ENCODE measurements at places on chromosomes 13 and 19.

DNA sequence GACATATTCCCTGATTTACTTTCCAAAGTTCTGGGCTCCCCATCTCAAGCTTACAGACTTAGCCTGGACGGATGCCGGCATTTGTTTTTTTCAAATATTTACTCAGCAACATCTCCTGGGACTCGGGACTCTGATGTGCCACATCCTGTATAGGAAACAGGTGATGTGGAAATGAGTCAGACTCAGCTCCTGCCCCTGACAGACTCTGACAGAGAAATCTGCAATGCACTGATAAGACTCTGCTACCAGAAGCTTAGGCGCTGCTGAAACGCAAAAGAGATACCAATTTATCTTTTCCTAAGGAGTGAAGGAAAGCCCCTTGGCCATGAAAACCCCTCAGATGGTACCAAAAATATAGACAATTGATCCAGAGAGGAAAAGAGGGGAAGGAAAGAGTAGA is 16.2 kb downstream of the LAIR2 start:
- DNase-seq = no peak

GRCh38 chr13:39411511-39411910 is 191.5 kb downstream of the LHFPL6 start:
- no peak for DNase-seq

DNA sequence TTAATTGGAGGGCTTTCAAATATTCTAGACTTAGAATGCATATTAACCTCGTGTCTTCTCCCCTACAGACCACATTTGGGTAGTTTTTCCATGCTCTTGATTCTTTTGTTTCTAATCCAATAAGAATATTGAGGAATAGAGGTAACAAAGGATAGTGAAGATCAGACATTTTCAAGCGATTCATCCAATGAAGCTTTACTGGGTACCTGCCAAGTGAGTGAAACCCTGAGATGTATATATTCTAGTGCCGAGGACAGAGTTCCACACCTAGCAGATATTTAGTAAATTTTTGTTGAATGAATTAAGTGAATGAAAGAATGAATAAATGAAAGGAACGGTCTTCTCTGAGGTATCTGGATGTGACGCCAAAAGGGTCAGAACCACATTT is 442 bp upstream of the RFC3 start:
- DNase-seq = no peak

GRCh38 chr19:29598036-29598435 is 8.0 kb upstream of the POP4 start:
- DNase-seq = no peak

DNA sequence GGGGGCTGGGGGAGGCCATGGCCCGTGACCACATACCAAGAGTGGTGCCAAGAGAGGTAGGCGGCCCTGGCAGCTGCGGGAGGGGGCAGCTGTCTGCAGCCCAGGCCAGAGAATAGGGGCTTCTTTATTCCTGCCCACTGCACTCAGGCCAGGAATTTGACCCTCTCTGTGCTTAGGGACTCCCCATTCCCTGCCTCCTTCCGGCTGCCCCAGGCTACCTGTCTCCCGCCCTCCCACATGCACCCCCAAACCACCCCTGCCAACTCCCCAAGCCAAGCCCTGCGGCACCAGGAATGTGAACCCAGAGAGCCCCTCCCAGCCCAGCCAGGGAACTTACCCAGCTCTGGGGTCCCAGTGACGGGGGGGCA is 687 bp downstream of the PLEKHA4 start:
- DNase-seq = no peak

GRCh38 chr13:29301027-29301426 is 294.5 kb downstream of the SLC7A1 start:
- DNase-seq = no peak

- DNase-seq = no peak
Measured at GRCh38 chr19:8503510-8503909, 1.1 kb upstream of the PRAM1 start.

DNA sequence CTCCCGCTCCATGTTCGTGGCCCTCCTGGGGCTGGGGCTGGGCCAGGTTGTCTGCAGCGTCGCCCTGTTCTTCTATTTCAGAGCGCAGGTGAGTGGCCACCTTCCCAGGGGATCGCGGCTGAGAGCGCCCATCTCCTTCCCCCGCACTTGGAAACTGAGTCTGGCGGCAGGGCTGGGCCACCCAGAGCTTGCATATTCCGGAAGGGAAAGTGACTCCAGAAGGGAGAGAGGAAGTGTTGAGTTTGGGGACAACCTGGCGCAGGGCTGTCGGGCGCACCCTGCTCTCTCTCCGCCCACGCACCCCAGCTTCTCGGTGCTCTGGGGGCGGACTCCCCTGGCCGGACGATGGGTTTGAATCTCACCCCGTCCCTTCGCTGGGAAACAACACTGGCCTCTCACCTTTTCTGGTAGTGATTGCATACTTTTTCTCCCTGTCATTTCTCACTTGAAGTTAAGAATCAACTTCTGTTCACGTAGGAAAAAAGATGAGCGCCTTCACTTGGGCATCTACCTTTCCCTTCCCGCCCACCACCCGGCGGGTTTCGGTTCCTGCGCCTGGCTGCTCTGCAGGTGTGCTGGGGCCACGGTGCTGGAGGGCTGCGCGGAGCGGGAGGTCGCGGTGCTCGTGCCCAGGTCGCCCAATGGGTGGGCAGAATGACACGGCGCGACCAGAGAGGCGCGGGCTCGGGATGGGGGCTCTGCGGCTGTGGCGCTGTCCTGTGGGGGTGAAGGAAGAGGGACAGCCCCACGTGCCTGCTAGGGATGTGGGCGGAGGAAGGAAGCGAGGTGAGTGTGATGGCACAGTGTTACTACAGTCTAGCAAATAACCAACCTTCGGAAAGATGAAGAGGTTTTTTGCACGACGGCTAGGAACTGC is 721 bp downstream of the TNFSF11 start:
- peak; percentile 43 for DNase-seq

DNA sequence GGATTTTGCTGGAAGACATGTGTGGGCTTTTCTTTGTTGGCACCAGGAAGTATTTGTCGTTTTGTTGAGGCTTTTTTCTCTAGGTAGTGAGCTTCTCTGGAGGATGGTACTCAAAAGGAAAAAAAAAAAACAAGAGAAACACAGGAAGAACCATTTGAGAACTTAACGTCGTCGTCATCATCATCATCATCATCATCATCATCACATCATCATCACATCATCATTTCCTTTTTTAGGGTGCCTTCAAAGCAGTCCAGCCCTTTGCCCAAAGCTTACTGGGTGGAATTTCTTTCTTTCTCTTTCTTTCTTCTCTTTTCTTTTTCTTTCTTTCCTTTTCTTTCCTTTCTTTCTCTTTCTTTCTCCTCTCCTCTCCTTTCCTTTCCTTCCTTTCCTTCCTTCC is 2.2 kb upstream of the AMER2 start:
- no peak for DNase-seq

- no peak for DNase-seq
Measured at GRCh38 chr13:42964761-42965161, 27.3 kb downstream of the EPSTI1 start.

GRCh38 chr19:33481863-33482262 is 39.7 kb downstream of the PEPD start:
- no peak for DNase-seq

DNA sequence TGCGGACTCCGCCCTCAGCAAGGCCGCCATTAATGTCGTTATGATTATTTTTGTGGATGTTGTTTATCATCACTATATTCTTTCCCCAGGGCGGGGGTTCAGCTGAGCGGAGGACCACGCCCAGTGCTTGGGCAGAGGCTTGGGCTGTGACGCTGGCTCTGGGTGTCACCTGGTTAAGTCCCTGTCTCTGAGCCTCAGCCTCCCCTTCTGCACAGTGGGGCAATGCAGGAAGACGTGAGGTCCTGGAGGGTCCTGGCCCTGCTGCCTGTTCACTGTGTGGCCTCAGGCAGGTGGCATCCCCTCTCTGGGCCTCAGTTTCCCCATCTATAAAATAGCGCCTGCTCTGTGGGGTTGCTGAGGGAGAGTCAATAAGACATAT is 32.5 kb downstream of the NFIC start:
- no peak for DNase-seq

DNA sequence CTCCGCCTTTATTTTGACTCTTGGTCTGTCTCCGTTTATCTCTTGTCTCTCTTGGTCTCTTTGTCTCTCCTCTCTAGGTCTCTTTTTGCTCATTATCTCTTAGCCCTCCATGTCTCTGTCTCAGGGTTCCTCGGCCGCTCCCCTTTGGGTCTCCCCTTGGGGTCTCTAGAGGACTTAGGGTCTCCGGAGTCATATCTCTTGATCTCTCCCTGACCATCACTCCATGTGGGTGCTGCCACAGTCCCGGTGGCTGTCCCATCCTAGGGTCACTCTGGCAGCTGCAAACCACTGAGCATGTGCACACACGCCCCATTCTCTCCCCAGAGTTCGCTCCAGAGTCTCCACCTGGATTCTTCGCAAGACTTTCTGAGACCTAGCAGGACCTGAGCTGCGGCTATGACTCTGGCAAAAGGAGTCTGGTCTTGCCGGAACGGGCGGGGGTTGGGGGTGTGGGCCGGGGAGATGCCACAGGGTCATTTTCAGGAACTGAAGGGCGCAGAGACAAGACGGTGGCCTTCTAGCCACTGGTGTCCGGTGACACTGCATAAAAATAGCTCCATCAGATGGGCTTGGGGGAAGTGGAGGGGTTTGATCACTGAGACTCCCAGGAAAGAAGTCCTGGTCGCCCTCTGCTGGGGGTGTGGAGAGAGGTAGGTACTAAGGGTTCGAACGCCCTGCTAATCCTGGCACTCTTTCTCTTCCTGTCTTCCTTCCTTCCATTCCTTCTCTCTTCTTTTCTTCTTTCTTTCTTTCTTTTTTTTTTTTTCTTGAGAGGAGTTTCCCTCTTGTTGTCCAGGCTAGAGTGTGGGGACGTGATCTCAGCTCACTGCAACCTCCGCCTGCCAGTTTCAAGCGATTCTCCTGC is 1.2 kb upstream of the KCNA7 start:
- DNase-seq = peak; percentile 25

DNA sequence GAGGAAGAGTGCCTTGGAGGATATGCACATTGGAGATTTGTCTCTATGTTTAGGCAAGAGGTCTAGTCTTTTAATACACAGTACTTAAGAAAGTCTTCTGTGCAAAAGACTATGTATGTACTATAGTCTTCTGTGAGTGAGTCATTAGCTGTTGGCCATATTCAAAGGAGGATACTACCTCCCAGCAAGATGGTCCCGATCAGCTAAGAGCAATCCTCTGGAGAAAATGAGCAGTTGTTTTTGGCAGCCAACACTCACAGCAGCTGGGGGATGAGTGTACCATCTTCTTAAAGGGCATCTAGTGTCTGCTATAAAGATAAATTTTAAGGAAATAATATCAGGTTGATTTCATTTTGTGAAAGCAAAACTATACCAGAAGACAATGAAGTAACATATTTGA is 487.8 kb downstream of the KCTD12 start:
- no peak for DNase-seq

DNA sequence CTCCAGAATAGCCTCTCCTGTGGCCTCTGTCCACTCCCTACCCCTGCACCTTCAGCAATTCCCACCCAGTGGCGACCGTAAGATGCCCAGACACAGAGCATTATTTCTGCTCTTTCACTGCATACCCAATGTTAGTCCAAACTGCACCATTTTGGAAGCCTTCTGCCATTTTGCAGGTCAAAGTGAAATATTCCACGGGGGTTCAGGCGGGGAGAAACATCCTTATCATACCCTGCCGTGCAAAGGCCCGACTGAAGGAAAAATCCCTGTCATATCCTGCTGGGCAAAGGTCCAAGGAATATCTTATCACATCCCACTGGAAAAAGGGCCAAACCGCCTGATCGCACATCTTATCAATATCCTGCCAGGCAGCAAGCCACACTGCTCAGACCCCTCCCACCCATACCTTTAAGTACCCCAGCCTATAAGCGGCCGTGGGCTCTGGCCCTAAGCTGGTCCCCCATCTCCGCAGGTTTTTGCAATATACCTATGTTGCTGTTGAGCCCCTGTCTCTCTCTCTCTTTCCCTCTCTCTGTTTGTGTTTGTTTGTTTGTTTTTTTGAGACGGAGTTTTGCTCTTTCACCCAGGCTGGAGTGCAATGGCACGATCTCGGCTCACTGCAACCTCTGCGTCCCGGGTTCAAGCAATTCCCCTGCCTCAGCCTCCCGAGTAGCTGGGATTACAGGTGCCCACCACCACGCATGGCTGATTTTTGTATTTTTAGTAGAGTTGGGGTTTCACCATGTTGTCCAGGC is 18.2 kb downstream of the CLEC11A start:
- no peak for DNase-seq

GRCh38 chr19:58326501-58326913 is 287 bp upstream of the ZSCAN22 start:
- DNase-seq = no peak

DNA sequence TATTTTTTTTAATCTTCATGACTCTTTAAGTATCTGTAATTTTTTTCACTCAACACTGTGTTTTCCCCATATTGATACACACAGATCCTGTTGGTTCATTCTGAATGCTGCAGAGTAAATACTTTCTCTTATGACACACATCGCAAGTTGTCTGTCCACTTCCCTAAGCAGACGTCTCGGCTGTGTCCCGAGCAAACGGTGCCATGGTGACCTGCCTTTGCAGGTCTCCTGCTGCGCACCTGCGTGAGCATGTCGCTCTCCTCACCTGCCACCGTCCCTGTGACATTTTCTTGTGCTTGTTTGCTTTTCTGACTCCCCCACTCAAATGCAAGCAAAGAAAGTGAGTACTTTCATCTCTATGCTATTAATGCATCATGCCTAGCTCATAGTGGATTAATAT is 57.8 kb downstream of the CCDC70 start:
- no peak for DNase-seq

DNA sequence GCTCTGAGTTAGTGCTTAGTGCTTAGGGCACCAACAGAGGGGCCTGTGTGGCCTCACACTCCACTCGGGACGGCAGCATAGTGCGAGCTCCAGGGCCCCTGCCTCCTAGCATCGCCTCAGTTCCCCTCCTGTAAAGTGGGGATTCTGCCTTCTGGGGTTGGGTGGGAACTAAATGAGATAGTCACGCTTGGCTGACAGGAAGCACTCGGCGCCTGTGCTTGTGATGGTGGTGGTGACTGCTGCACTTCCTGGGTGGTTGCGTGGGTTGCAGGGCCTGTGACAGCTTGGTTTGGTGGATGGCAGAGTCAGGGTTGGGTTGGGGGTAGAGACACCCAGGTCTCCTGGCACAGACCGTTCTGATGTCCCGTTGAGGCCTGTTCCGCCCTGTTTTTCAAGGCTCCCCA is 7.7 kb downstream of the PLEKHF1 start:
- no peak for DNase-seq

GRCh38 chr13:98839856-98840769 is 87.6 kb upstream of the SLC15A1 start:
- DNase-seq = peak; percentile 66

- DNase-seq = no peak
Measured at GRCh38 chr13:40609972-40610726, 56.3 kb downstream of the FOXO1 start.

- DNase-seq = no peak
Measured at GRCh38 chr13:35260316-35260715, 216.2 kb downstream of the MAB21L1 start.

GRCh38 chr13:97223711-97224541 is 1.8 kb downstream of the MBNL2 start:
- DNase-seq = peak; percentile 72

DNA sequence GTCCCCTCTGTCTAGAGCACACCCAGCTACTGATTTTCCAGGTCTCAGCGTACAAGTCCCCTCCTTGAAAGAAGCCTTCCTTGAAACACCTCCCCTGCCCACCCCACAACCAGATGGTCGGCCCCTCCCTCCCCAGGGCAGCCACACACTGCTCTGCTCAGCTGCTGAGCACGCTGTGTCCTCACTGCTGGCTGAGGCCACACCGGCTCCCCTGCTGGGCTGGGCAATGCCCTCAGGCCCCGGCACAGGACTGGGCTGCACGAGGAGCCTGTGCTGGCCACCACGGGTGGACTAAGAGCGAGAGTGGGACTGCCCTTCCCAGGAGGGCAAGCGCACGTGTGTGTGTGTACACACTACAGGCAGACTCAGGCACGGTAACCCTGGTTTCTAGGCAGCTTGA is 11.8 kb upstream of the RSPH6A start:
- DNase-seq = no peak

- DNase-seq = no peak
Measured at GRCh38 chr19:1012334-1012733, 8.6 kb downstream of the TMEM259 start.

Data from RPMI8226 (cell line).